ENCODE measurements at places on chromosomes 2 and 18.

GRCh38 chr2:239230318-239231052 is 170.3 kb downstream of the HDAC4 start:
- DNase-seq: no peak

DNA sequence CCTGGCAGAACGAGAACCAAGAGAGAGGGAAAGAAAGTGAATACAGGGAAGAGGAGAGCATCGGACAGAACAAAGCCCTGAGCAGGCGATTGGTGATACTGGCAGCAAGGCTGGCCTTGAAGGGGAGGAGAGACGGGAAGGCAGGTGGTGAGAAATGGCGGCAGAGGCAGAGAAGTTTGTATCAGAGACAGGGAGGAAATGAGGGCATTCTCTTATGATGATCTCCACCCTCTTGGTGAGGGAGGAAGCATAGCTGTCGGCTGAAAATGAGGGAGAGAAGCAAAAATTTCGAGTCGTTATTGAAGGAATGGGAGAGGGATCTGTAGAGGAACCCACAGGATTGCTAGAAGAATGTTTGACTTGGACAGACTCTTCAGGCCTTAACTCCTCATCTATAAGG is 80.6 kb downstream of the CLIP4 start:
- DNase-seq: no peak

DNA sequence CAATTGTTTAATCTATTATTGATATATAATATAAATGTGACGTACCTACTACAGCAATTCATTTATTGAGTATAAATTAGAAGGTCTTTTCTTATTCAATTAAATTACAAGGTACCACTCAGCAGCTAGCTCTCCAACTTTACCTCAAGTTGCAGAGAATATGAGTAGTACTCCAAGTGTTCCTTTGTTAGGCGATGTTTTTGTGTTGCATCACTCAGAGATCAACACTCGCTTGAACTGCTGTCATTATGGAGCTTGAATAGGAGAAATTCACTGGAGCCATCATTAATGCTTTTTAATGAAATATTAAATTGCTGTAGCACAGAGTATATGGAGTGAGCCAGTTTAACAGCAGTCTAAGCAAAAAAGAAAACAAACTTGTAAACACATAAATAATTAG is 320.0 kb downstream of the FSIP2 start:
- no peak for DNase-seq

DNA sequence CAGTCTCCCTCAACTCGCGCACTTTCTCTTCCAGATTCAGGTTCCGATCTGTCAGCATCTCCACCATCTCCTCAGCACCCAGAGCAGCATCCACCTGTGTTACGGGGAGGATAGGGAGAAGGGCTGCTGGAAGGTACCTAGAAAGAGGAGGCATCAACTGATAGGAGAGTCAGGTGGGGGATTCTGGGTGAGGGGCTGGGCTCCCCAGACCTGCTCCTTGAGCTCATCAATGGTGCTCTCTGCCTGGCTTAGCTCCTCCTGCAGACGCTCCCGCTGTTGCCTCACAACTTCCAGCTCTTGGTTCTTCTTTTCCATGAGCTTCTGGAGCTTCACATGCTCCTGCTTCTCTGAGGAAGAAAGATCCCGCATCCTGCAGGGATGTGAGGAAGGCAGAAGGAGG is 10.1 kb downstream of the DCTN1 start:
- DNase-seq: no peak

- DNase-seq: no peak
Measured at GRCh38 chr18:63067939-63068338, 251.6 kb downstream of the BCL2 start.

- no peak for DNase-seq
Measured at GRCh38 chr2:144937066-144937465, 417.1 kb upstream of the ZEB2 start.

GRCh38 chr2:220419647-220420046 is 792.2 kb downstream of the SLC4A3 start:
- no peak for DNase-seq

DNA sequence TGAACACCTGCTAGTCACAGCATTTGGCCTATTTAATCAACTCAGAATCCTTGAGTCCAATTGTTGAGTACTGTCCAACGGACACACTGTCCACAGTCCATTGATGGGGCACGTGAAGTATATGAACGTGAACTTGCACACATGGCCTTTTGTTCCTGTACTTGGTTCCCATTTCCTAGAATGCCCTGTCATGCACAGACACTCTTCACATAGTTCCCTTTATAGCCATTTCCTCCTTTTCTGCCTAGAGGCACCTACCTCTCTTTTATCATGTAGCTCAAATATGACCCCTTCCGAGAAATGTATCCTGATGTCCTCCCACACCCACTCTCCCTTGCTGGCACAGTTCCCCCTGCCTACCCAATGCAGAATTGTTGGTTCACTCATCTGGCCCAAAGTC is 8.7 kb upstream of the CRYGA start:
- DNase-seq: no peak
